ENCODE measurements at places on chromosomes 2 and 18.

GRCh38 chr2:206801418-206802189 lies 36.2 kb downstream of the FASTKD2 start:
- no peaks in the 10 kb centered on the region for H3K27me3 ChIP-seq
- no peak overlapping the region for H3K4me3 ChIP-seq
- no peak for DNase-seq
- no peaks in the 10 kb centered on the region for H3K36me3 ChIP-seq

DNA sequence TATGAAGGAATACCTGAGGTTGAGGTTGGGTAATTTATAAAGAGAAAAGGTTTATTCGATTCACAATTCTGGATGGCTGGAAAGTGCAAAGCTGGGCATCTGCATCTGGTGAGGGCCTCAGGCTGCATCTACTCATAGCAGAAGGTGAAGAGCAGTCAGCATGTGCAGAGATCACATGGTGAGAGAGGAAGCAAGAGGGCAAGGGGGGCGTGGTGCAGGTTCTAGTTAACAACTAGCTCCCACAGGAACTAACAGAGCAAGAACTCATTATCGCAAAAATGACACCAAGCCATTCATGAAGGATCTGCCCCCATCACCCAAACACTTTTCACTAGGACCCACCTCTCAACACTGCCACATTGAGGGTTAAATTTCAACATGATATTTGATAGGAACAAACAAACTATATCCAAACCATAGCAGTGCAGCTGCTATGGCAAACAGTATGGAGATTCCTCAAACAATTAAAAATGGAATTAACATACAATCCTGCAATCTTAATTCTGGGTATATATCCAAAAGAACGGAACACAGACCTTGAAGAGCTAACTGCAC lies 72.8 kb upstream of the LDLRAD4 start:
- no peaks in the 10 kb centered on the region for H3K27me3 ChIP-seq
- H3K27ac ChIP-seq: no peak overlapping the region
- no peak for DNase-seq
- H3K4me1 ChIP-seq: no peaks in the 10 kb centered on the region
- H3K36me3 ChIP-seq: no peaks in the 10 kb centered on the region
- H3K4me3 ChIP-seq: no peak overlapping the region

DNA sequence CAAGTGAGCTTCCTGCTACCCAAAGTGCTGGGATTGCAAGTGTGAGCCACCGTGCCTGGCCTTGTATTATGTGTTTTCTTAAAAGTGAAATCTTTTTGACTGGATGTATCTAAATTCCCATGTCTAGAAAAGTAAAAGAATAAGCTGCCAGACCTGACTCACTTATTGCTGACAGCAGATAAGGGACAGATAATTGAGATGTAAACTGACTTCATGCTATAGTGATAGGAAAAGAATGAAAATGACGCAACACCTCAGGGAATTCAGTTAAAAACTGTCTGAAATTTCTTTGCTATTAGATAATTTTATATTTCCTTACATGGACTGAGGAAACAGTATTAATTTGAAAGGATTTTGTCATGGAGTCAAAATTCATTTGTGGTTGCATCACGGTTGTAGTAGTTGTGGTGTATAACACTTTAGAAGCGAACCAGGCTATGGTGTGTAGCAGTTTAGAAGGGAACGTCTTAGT lies 19.4 kb downstream of the TTC27 start:
- H3K27me3 ChIP-seq: no peaks in the 10 kb centered on the region
- peak overlapping the region; percentile 31 for H3K27ac ChIP-seq
- peaks cover 36% of the 10 kb centered on the region for H3K36me3 ChIP-seq
- no peak for DNase-seq
- peaks cover 8% of the 10 kb centered on the region for H3K4me1 ChIP-seq
- H3K4me3 ChIP-seq: no peak overlapping the region

DNA sequence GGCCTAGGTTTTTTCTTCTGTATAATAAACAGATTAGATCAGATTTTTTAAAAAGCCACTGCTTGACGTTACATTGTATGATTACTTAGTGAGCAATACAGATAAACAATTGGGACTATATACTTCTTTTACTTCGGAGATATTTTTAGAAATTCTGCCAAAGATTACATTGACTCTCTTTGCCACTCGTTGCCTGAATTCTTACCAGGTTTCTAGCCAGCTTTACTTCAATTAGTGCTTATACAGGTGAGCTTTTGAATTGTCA lies 156.6 kb downstream of the HAUS1 start:
- H3K36me3 ChIP-seq: peaks cover 12% of the 10 kb centered on the region
- DNase-seq: no peak
- no peak overlapping the region for H3K4me3 ChIP-seq
- H3K27ac ChIP-seq: peak overlapping the region; percentile 3

GRCh38 chr18:46253498-46253897 lies 149.3 kb downstream of the HAUS1 start:
- H3K27ac ChIP-seq: no peak overlapping the region
- DNase-seq: no peak
- H3K36me3 ChIP-seq: no peaks in the 10 kb centered on the region
- H3K27me3 ChIP-seq: no peaks in the 10 kb centered on the region
- no peaks in the 10 kb centered on the region for H3K4me1 ChIP-seq

- H3K4me3 ChIP-seq: no peak overlapping the region
- H3K36me3 ChIP-seq: no peaks in the 10 kb centered on the region
- peak overlapping the region; percentile 17 for H3K27ac ChIP-seq
- DNase-seq: peak; percentile 36
Observed at GRCh38 chr2:23425885-23426262, 40.9 kb downstream of the KLHL29 start.

DNA sequence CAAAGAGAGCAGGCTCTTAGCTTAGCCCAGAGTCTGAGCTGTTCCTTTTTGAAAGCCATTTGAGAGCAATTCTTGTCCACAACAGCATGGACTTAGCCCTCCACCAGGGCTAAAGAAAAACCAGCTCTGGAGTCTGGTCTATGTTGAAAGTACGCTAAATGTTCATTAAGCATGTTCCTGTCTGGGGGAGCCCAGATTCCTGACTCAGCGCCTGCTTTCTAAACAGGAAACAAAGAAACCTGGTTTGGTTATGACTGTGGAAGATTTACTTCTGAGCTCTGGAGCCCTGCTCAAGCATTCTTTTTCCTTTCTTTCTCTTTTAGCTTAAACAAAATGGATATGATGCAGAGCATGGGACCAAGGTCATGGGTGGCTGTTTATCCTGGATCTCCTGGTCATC lies 279.8 kb downstream of the RBM43 start:
- no peak overlapping the region for H3K4me3 ChIP-seq
- no peaks in the 10 kb centered on the region for H3K27me3 ChIP-seq
- no peak for DNase-seq
- no peaks in the 10 kb centered on the region for H3K36me3 ChIP-seq
- H3K4me1 ChIP-seq: no peaks in the 10 kb centered on the region

GRCh38 chr2:187982668-187983067 lies 309.0 kb upstream of the GULP1 start:
- H3K4me1 ChIP-seq: no peaks in the 10 kb centered on the region
- no peak overlapping the region for H3K27ac ChIP-seq
- no peaks in the 10 kb centered on the region for H3K36me3 ChIP-seq
- H3K4me3 ChIP-seq: no peak overlapping the region
- DNase-seq: no peak

- DNase-seq: no peak
- no peak overlapping the region for H3K4me3 ChIP-seq
- no peaks in the 10 kb centered on the region for H3K27me3 ChIP-seq
- H3K4me1 ChIP-seq: no peaks in the 10 kb centered on the region
- no peaks in the 10 kb centered on the region for H3K36me3 ChIP-seq
- no peak overlapping the region for H3K27ac ChIP-seq
Observed at GRCh38 chr2:128622955-128623620, 304.4 kb upstream of the HS6ST1 start.

- H3K4me1 ChIP-seq: peaks cover 22% of the 10 kb centered on the region
- no peaks in the 10 kb centered on the region for H3K36me3 ChIP-seq
- H3K27me3 ChIP-seq: no peaks in the 10 kb centered on the region
- no peak overlapping the region for H3K4me3 ChIP-seq
Observed at GRCh38 chr2:237469849-237470248, 17.2 kb upstream of the MLPH start.

DNA sequence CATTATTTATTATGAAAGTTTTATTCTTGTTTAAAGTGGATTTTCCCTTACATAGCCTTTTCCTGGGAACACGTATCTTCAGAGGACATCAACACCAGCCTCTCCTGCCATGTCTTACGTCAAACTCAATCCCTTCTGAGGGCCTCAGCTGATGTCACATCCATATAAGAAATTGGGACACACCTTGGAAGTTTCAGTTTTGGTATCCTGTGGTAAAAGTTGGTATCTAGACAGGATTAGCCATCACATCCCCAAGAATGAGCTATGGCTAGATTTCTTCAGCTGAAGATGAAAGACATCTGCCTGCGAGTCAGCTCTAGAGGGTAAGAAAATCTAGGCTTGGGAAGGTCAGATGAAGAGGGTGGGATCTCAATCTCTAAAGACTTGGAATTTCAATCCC lies 75.8 kb upstream of the ZNF516 start:
- no peak for DNase-seq
- no peak overlapping the region for H3K27ac ChIP-seq
- no peaks in the 10 kb centered on the region for H3K4me1 ChIP-seq
- H3K27me3 ChIP-seq: no peaks in the 10 kb centered on the region
- no peaks in the 10 kb centered on the region for H3K36me3 ChIP-seq

DNA sequence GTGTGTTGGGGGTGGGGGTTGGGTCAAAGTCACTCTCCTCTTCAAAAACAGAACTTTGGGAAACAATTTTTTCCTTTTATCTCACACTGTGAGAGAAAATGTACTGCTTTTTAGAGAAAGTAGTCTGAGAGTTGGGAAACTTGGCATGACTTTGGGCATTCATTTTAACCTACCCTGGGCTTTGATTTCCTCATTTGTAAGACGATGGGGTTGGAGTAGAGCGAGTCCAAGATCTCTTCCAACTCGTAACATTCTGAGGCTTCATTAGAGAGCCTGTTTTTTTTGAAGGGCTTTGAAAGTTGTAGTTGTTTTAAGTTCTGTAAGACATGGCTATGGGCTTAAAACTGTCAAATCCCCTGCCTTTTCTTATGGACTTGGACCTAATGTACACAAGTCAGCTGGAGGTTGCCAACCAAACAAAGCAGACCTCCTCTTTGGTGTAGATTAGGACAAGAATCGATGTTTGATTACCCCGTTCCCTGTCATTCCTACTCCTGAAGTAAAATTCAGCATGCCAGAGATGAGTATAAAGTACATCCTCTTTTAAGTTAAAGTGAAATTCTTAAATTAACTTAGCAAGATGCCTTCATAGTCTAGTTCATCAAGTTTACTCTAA lies 8.4 kb downstream of the PHLPP1 start:
- no peaks in the 10 kb centered on the region for H3K36me3 ChIP-seq
- no peak overlapping the region for H3K27ac ChIP-seq
- no peaks in the 10 kb centered on the region for H3K4me1 ChIP-seq
- DNase-seq: no peak
- H3K4me3 ChIP-seq: no peak overlapping the region
- no peaks in the 10 kb centered on the region for H3K27me3 ChIP-seq

GRCh38 chr2:232776435-232776834 lies at the start of gene KCNJ13:
Gene KCNJ13, minus strand, starts transcription at chr2:232776565. Its CDS starts 5,203 bp downstream, at chr2:232771362.
- no peak within 1 kb of the TSS for H3K4me3 ChIP-seq
- no peaks in the 10 kb centered on the region for H3K27me3 ChIP-seq
- H3K4me1 ChIP-seq: no peaks in the 10 kb centered on the region
- DNase-seq: no peak

- H3K4me1 ChIP-seq: peaks cover 45% of the 10 kb centered on the region
- no peaks in the 10 kb centered on the region for H3K27me3 ChIP-seq
- no peaks in the 10 kb centered on the region for H3K36me3 ChIP-seq
- no peak for DNase-seq
Observed at GRCh38 chr2:47226923-47227220, 71.8 kb upstream of the STPG4 start.

GRCh38 chr2:236985761-236986339 lies 99.8 kb upstream of the COPS8 start:
- H3K27ac ChIP-seq: no peak overlapping the region
- H3K4me3 ChIP-seq: no peak overlapping the region
- H3K36me3 ChIP-seq: no peaks in the 10 kb centered on the region
- H3K27me3 ChIP-seq: no peaks in the 10 kb centered on the region
- no peaks in the 10 kb centered on the region for H3K4me1 ChIP-seq
- DNase-seq: peak; percentile 40

DNA sequence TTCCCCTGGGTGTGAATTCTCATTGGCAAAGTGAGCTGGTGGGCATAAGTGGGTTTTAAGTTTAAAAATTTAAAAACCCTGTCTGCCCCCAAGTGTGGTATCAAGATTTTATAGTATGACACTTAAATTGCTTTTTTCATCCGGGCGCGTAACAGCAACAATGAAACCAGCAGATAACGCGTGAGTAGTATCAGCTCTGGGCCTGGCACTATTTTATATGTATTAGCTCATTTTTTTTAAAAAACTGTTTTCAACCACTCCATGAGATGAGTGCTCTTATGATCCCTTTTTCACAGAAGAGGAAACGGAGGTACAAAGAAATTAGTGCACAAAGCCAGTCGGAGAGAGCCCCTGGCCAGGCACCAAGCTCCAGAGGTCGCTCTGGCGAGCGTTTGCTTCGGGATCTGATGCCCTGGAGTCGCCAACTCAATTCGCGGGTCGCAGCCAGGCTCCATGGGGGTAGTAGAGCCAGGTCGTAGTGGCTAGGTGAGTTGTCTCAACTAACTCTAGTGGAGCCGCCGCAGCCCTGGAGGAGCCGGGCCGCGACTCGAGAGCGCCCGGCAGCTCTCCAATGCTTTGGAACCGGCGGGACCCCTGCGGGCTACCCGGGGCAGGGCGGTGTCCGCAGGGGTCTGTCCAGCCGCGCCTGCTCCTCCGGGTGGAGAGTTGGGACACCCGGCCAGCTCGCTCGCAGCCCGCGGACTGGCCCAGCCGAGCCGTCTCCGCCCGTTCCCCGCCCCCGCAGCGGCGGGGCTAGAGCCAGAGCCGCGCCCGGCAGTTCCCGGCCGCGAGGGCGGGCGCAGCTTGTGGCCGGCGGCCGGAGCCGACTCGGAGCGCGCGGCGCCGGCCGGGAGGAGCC lies at the start of gene IL1R1:
Gene IL1R1, plus strand, starts transcription at position 777 of the 859 bp plus-strand sequence. CDS start 14,979 bp downstream, outside the sequence.
- H3K27ac ChIP-seq: peak within 1 kb of the TSS; percentile 93
- H3K27me3 ChIP-seq: no peaks in the 10 kb centered on the region
- peak within 1 kb of the TSS; percentile 74 for H3K4me3 ChIP-seq

DNA sequence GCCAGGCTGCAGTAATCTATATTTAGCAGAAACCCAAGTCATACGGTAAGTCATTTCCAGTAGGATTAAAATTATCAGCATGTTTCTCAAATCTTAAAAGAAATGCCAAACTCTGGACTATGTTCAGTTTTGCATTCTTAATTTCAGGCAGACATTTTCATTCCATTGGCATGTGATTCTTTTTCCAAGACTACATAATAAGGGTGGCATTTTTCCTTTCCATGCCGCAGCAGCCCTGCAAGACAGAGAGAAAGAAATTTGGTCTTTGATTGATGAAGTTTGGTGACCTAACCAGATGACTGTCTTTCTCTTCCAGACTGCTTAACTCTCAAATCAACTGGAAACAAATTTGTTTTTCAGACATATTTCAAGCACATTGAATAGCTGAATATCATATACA lies 118.1 kb downstream of the FHOD3 start:
- no peak overlapping the region for H3K4me3 ChIP-seq
- peaks cover 20% of the 10 kb centered on the region for H3K4me1 ChIP-seq

Measured in right atrium auricular region (tissue), 2 donors.